Subcutaneous preadipocyte (primary cell): ENCODE measurements at places on chromosomes 2 and 18. TPM values are rescaled to one million over a fixed set of nuclear protein-coding genes. Genes with fewer than 3 reads are reported as not detected.

The CNOT9 gene
- total RNA-seq = 55.1 and 77.6 TPM in 2 replicates

The RNU2-63P gene
- total RNA-seq = under 0.01 and 275 TPM in 2 replicates

The AQP12B gene
- total RNA-seq = not detected in 2 replicates

The FOXD4L1 gene
- total RNA-seq = under 0.01 TPM in 1 of 2 replicates, not detected in the other

The GALNT5 gene
- 1.8 TPM in 2 replicates for total RNA-seq

The PAPOLG gene
- 14.0 and 19.9 TPM in 2 replicates for total RNA-seq

The C2orf92 gene
- 2.6 and 4.7 TPM in 2 replicates for total RNA-seq

The KCNF1 gene
- not detected in 2 replicates for total RNA-seq

The RAB6D gene
- under 0.01 TPM in 1 of 2 replicates, not detected in the other for total RNA-seq

The CNGA3 gene
- under 0.01 TPM in 2 replicates for total RNA-seq

The MARCHF7 gene
- total RNA-seq = 66.1 and 81.7 TPM in 2 replicates

The TCF23 gene
- not detected in 2 replicates for total RNA-seq

The RAB3GAP1 gene
- 50.0 and 53.8 TPM in 2 replicates for total RNA-seq

The OBSL1 gene
- 26.0 and 37.5 TPM in 2 replicates for total RNA-seq

The SERPINB5 gene
- not detected in 2 replicates for total RNA-seq

The ABCG8 gene
- not detected in 2 replicates for total RNA-seq

The TMSB10 gene
- 5,279 and 7,883 TPM in 2 replicates for total RNA-seq

The ADAM23 gene
- total RNA-seq = 3.1 and 3.7 TPM in 2 replicates
